Ovary (tissue), 10 donors: ENCODE measurements at places on chromosomes 5 and 9. TPM values are rescaled to one million over a fixed set of nuclear protein-coding genes. Genes with fewer than 3 reads are reported as not detected.

The PLAC8L1 gene
- not detected for polyA plus RNA-seq

The PCDHA2 gene
- polyA plus RNA-seq = 0.17 TPM

The CSF1R gene
- 41.9 TPM for polyA plus RNA-seq

The NDFIP1 gene
- polyA plus RNA-seq = 192 TPM

The TTC1 gene
- polyA plus RNA-seq = 33.3 TPM

The PCDHB4 gene
- 5.0 TPM for polyA plus RNA-seq

The PKD2L2 gene
- polyA plus RNA-seq = 0.05 TPM

The GRM6 gene
- polyA plus RNA-seq = not detected

The ARAP3 gene
- polyA plus RNA-seq = 6.1 TPM

The NRG2 gene
- polyA plus RNA-seq = 10.1 TPM

The TMOD1 gene
- 56.8 TPM for polyA plus RNA-seq

The KCNV2 gene
- polyA plus RNA-seq = not detected

The CTXN3 gene
- polyA plus RNA-seq = not detected

The CPLANE1 gene
- 5.4 TPM for polyA plus RNA-seq
